ENCODE measurements at places on chromosomes 5 and 9.
A peak's percentile ranks its signal among the peaks of the same experiment; 100 is the strongest.

DNA sequence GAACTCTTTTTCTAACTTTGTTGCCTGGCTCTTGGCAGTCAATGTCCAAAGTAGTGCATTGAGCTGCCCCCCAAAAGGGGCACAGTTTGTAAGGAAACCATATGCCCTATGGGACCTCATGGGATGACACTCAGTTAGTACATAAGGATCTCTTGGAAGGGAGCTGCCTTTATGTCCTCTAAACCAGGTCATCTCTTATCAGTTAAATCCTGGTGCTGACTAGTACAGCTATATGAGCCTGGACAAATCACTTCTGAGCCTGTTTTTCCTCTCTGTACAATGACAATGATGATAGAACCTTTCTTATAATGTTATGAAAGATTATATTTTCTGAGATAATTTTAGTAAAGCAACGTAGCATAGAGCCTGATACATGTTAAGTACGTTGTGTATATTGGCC is 44.1 kb downstream of the PIK3R1 start:
- no peak for DNase-seq

- DNase-seq = no peak
These were observed 8.2 kb downstream of the PRRX2 start for GRCh38 chr9:129673602-129674001.

DNA sequence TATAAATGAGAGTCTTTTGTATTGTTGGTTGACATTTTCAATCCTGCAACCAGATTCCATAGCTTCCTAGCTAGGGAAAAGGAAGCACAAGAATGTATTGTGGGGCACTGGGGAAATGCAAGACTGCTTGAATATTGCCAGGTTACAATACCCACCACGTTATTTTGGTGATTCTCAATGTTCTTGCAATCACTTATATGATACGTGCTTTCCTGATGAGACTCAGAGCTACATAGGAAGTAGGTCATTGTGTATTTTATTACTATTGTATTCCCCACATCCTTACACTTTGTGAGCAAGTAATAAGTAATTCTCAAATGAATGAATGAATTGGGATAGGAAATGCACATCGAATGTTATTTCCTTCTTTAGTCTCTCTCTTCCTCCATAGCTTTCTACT is 217.1 kb upstream of the CD180 start:
- DNase-seq = no peak

GRCh38 chr5:45262061-45262590 is 434.1 kb downstream of the HCN1 start:
- no peak for DNase-seq

- DNase-seq = peak; percentile 78
These were observed 72.0 kb upstream of the STXBP1 start for GRCh38 chr9:127539982-127540663.

- no peak for DNase-seq
These were observed 2.6 kb upstream of the SEMA6A start for GRCh38 chr5:116577064-116577788.

DNA sequence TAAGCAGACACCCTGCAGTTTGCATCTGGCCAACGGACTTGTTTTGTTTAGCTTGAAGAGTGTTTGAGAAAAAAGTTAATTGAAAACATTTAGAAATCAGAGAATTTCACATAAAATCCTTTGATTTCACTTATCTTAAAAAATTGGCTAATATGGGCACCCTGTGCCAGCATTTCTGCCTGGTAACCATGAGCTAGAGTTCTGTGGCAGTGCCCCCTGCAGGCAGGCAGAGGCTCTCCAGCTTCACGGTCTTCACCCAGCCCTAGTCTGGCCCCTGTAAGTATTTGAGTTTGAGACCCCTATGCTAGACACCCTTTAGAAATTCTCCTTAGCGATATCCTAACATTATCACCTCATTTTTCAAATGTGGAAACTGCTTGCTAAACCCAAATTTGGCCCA is 18.8 kb upstream of the FANCC start:
- DNase-seq = peak; percentile 43

DNA sequence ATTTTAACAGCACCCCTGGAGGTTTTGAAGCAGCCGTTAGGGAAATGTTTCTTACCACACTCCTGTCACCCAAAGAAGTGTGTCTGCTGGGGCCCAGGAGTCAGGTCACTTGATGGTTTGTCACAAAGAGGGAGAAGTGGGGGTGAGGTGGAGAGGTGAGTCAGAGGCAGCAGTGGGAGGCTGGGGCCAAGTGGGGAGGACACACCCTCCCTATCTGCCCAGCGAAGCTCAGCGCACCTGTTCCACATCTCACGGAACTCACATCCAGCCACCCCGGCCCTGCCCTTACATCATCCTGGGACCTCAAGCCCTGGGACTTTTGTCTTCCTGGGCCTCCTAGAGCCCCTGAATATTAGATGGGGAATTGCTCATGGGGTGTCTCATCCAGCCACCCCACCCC is 171.1 kb upstream of the SMIM23 start:
- no peak for DNase-seq

GRCh38 chr9:107228496-107229039 is 54.5 kb upstream of the RAD23B start:
- no peak for DNase-seq

DNA sequence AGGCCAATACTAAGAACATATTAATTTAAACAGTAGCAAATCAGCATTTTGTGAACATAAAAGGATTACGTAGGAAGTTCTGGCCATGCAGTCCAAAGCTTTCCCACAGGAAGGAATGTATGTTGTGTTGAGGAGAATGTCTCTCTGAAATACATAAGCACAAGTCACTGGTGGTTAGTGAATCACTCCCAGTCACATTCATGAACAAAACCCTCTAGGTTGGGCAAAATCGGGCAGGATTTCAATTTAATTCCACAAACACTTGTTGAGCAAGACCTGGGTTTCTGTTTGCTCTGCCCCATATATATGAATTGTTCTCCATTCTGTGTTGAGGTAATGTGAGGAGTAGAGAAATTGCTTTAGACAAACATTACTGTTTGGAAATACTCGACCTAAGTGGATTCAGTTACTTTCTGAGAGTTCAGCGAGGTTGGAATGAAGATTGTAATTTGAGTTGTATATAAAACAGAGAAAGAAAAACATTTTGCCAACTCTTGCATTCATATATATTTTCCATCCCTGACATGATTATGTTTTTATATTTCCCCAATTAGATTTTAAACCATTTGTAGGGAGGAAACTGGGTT is 127.6 kb upstream of the RPS23 start:
- no peak for DNase-seq

- no peak for DNase-seq
These were observed 328.7 kb downstream of the NSG2 start for GRCh38 chr5:174374206-174374605.

GRCh38 chr5:22500556-22500955 is 352.6 kb downstream of the CDH12 start:
- DNase-seq = no peak

DNA sequence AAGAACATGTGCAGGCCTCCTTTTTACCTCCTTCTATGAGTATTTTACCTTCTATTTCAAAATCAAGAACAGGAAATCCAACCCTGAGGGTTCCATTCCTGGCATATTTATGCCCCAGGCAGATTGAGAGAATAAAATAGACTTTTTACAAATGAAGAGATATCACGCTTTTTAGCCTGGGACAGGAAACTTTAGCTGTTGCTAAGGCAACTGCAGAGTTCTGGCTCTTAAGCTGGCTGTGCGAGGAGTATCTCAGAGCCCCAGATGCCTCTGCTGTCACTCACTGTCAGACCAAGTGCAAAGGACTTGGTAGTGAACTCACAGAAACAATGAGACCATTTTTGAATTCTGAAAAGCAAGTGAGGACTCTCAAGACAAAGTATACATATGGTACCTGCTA is 69.5 kb upstream of the HSPB3 start:
- DNase-seq = peak; percentile 21

GRCh38 chr9:76687861-76688391 is 76.3 kb upstream of the PCA3 start:
- no peak for DNase-seq

- DNase-seq = peak; percentile 49
These were observed 5.3 kb downstream of the SLC25A25 start for GRCh38 chr9:128073253-128073886.

DNA sequence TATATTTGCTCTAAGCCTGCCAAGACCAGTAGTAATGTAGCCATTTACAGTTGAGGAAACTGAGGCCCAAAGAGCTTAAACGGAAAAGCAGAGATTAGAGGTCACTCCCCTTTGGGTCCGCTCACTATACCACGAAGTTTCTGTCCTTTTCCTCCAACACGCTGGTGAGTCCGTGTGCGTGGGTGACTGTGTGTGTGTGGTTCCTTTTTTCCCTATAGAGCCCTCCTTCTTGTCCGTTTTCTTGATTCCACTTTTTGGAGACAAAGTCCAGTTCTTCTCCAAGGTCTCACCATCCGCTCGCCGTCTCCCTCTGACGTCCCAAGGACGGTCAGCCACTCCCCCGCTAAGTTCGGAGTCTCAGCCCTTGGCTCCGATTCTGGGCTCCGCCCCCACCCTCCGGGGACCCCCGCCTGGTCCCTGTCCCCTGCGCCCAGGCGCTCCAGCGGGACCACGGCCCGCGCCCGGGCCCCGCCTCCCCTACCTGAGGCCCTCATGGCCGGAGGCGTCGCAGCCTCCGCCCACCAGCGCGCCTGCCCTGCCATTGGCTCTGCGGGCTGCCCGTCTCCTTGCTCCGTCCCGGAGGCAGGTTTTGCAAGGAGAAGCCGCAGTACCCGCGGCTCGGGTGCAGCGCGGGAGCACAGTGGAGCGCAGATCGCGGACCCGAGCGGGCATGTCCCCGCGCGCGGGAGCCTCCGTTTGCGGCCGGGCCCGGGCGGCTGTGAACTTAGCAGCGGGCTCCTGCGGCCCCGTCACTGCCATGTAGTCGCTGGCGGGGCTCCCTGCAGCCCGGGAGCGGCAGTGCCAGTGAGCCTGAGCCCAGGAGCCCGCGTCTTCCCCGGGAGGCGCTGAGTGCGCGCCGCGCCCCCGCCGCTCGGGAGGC is at the start of gene MAST4:
Gene MAST4, plus strand, starts transcription at position 638 of the 880 bp plus-strand sequence. CDS start 263 bp downstream, outside the sequence.
- peak; percentile 91 for DNase-seq

GRCh38 chr5:68395926-68396511 is 180.5 kb downstream of the PIK3R1 start:
- DNase-seq = no peak

DNA sequence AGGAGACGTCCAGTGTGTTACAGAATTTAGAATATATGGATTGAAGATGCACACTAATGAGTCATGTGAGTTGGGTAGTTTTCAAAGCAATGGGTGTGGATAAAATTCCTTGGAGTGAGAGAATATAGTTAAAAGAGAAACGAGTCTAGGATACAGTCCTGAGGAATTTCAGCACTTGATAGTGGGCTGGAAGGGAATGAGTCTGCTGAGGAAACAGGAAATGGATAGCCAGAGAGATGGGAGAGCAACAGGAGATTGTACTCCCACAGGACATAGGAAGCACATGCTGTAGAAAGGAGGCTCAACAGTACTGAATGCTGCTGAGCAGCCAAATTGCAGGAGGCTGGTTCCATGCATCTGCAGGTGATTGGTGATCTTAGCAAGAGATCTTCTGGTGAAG is 68.1 kb downstream of the FBN2 start:
- no peak for DNase-seq

DNA sequence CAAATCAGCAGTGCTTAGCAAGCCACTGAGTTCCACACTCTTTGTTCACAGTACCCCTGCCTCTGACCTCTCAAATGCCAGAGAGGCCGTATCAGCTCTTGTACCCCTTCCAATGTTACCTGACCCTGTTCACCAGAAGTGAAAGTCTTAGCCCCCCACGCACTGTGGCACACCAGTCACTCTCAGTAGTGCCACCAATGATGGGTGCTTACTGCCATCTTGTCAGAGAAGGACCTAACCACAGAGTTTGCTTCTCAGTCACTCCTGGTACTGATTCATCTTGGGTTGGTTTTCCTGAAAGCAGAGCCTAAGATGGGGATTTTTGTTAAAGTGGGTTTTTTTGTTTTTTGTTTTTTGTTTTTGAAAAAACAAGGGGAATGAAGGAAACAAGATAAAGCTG is 28.8 kb upstream of the PANK3 start:
- no peak for DNase-seq

DNA sequence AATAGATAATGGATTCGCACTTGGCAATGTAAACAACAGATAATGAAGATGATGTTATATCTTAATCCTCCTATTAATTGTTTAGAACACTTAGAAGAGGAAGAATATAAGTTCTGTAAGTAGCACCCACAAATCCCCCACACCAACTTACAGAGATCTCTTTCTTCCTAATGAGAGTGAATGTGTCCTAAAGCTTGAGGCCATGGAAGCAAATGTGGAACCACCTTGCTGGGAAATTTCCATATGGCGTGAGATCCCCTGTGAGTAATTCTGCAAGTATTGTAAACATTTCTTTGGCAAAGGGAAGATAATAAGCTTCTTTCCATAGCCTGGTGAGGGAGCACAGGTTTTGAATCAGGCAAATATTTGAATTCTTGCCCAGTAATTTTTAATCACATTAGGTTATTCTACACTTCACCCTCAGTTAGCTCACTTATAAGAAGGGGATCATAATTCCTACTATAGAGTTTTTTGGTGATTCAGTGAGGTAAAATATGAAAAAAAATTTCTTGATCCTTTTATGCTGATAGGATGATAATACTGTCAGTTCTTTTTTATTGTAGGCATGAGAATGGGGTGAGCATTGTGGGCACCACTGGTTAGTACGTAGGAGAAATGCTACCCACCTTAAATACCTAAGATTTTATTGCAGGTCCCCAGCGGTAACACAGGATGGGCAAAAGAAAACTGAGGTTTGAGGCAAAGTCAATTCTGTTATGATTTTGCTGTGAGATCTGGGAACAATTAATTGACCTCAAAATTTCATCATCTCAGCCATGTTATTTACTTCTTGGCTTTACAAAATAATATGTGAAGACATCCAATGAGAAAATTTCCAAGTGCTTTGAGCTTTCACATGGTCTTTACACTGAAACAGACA is 574.8 kb downstream of the PSAT1 start:
- no peak for DNase-seq

DNA sequence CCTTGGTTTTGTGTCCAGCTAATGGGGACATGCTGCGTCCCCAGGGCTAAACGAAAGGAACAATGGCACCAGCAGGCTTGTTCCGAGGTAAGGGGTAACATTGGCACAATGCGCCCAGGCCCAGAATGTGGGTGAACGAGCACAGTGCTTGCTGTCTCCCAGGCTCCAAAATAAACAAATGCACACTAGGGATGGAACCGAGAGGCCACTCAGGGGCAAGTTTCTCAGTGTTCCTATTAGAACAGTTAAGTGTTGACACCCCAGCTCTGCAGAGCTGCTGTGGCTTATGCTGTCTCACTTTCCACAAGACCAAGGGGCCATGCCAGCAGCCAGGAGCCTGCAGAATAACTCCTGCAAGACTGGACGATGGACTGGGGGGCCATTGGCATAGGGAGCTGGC is 492.4 kb downstream of the GADD45G start:
- no peak for DNase-seq

Measured in hematopoietic multipotent progenitor cell treated with erythropoietin and hydrocortisone succinate and interleukin-3 and kit ligand, for 6 days (in vitro differentiated cells).